ENCODE measurements at places on chromosomes 7 and 10. TPM values are rescaled to one million over a fixed set of nuclear protein-coding genes. Genes with fewer than 3 reads are reported as not detected.

Gene AQP1
- total RNA-seq = 11.3 TPM

Gene TDRD1
- not detected for total RNA-seq

Gene GNGT1
- total RNA-seq = not detected

Gene CRHR2
- total RNA-seq = not detected

Gene OR2A1
- total RNA-seq = not detected

Gene C1GALT1
- total RNA-seq = 16.6 TPM

Gene ZCCHC24
- total RNA-seq = 22.9 TPM

Gene LLCFC1
- total RNA-seq = not detected

Gene CTAGE4
- total RNA-seq = 3.8 TPM

Gene PLPP4
- total RNA-seq = not detected

Gene SH3PXD2A
- total RNA-seq = 12.4 TPM

Gene CYP26C1
- not detected for total RNA-seq

Gene RADIL
- total RNA-seq = 0.44 TPM

Gene AGR3
- total RNA-seq = not detected

Gene ADCY1
- total RNA-seq = 8.0 TPM

Gene ZNF117
- total RNA-seq = 3.8 TPM

Gene NOS3
- total RNA-seq = 3.9 TPM

Gene ZP3
- not detected for total RNA-seq

Gene COMTD1
- 67.1 TPM for total RNA-seq

Gene RFC2
- 11.0 TPM for total RNA-seq

Gene ELN
- total RNA-seq = 4.7 TPM

Gene SCART1
- 1.6 TPM for total RNA-seq

Gene MEPCE
- 17.1 TPM for total RNA-seq

Gene PDGFA
- total RNA-seq = 13.8 TPM

Gene CARD11
- total RNA-seq = 0.58 TPM

Gene HOXA10
- not detected for total RNA-seq

Gene ASZ1
- total RNA-seq = not detected

Gene ZNF804B
- not detected for total RNA-seq

Gene OSBPL3
- total RNA-seq = 6.8 TPM

Gene ATP5MK
- total RNA-seq = 218 TPM

Gene CALY
- not detected for total RNA-seq

Measured in right lobe of liver (tissue), 6 donors.